D341Med (cell line): ENCODE measurements at places on chromosomes 1 and 21.

GRCh38 chr1:172530000-172530399, 3.0 kb upstream of the SUCO start:
- DNase-seq, result no peak

GRCh38 chr1:94602802-94603625, 61.5 kb upstream of the F3 start:
- DNase-seq, result no peak

- peak; percentile 57 for DNase-seq
These were observed 1.7 kb downstream of the WNT9A start for GRCh38 chr1:227945891-227946623.

DNA sequence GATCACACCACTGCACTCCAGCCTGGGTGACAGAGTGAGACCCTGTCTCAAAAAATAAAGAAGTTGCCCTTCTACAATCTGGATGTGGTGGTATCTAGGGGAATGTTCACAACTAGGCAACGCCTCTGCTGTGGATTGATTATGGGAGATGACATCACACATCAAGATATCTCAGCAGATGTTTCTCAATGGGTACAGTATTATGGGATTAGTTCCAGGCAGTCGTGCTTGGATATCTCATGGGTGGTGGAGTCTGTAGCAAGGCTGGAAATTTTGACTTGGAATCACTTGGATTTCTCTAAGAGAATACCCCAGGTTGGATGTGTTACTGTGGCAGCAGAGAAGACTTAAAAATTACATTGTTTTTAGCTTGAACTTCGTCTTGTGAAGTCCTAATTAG, 7.7 kb downstream of the IFNAR2 start:
- no peak for DNase-seq
